H54 (cell line): ENCODE measurements at places on chromosomes 2 and 18.
A peak's percentile ranks its signal among the peaks of the same experiment; 100 is the strongest.

DNA sequence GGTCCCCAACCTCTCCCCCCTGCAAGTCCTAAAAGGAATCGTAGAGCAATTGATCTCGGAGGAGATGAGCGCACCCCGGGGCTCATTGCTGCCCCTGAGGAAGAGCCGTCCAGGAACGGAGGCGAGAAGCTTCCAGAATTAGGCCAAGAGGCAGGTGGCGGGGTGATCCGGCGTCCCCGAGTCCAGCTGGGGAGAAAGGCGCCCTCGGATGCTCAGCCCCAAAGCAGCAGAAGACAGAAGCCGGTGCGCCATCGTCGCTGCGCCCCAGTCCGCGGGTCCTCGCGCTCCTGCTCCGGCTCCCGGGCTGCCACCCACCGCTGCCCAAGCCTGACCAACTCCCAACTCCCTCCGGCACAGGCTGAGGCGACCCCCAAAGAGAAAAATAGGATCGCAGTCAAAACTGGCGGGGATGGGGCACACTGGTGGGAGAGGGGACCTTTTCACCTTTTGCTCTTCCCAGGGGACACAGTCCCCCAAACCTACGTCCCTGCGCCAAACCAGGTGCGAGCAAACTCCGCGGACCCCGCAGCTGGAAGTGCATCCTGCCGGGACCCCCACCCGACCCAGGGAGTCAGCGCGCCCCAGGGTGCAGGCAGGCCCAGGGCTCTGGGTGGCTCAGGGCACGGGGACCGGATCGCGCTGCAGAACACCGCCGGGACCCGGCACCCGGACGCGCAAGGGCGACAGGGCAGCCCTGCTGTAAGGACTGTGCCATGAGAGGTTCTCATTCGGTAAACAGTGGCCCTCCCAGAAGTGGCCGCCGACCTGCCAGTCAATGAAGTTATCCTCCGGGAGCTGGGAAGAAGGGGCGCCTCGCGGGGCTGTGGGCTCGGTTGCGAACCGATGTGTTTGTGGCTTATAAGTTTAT lies 8.4 kb upstream of the MEIS1 start:
- no peak for DNase-seq

GRCh38 chr2:15895615-15896469 lies 44.5 kb upstream of the MYCN start:
- DNase-seq = no peak

DNA sequence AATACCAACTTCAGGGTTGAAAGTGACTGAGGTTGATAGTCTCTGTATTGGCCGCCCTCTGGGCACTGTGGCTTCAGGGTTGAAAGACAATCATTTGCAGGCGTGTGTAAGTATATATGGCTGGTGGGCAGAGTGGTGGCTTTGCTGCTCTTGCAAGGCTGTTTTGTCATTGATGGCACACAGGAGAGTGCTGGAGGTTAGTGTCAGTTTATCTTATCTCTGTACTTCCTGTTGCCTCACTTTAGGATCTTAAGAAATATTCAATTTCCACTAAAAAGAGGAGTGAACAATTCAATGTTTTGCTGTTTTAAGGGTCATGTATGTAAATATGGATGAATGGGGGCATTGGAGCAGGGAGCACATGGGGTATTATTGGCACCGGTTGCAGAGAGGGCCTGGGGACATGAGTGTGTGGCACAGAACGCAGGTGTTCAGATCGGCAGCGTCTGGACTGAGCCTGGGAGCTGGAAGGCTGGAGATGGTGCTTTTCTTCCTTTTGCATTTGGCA lies 51.5 kb downstream of the NCK2 start:
- no peak for DNase-seq

DNA sequence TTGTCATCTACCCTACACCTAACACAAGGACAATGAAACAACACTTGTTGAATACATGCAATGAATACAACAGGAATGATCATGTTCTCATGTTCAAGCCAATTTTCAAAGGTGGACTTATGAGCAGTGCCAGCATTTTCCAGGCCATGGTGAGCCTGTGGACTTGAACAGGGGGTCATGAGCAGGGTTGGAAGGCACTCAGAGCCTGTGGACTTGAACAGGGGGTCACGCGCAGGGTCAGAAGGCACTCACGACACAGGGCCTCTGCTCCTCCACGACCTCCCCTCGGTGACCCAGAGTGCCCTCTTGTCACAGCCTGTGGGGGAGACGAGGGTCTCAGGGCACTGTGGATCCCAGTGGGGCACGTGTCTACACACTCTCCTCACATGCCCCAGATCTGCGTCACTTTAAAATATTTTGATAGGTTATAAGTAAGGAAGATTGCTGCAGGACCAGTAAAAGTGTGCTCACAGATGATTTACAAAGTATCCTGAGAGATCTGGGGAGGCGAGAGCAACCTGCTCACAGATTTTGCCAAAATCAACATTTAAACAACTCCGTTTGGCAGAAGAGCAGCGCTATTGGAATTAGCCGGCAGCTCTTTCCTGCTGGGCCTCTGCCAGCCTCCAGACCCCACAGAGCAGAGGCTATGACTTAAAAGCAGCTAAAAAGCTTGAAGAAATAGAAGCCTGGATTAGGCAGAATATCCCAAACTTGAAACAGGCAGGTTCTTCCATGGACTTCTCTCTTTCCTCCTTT lies 121.9 kb downstream of the TMEM18 start:
- no peak for DNase-seq

DNA sequence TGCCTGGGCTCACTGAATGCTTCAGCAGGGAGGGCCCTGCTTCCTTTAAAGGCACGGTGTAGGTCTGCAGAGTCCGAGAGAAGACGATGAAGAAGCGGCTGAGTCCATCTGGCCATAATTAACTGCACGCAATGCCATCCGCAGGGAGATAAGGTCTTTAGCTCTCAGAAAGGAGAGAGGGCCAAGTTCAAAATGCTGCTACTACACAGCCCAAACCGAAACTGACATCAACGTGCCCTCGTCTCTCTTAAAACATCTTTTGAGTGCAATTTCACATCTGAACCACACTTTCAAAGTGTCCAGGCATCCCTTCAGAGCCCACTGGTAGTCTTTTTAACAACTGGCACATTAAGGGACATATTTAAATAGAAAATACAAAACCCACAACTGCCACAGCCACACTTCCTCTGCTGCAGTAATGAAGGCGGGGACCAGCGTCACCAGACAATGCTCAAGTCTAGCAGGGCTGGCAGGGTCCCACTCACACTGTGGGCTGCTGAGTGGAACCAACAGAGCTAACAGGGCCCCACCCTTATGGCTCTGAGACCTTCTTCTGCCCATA lies 35.8 kb downstream of the ST3GAL5 start:
- no peak for DNase-seq

DNA sequence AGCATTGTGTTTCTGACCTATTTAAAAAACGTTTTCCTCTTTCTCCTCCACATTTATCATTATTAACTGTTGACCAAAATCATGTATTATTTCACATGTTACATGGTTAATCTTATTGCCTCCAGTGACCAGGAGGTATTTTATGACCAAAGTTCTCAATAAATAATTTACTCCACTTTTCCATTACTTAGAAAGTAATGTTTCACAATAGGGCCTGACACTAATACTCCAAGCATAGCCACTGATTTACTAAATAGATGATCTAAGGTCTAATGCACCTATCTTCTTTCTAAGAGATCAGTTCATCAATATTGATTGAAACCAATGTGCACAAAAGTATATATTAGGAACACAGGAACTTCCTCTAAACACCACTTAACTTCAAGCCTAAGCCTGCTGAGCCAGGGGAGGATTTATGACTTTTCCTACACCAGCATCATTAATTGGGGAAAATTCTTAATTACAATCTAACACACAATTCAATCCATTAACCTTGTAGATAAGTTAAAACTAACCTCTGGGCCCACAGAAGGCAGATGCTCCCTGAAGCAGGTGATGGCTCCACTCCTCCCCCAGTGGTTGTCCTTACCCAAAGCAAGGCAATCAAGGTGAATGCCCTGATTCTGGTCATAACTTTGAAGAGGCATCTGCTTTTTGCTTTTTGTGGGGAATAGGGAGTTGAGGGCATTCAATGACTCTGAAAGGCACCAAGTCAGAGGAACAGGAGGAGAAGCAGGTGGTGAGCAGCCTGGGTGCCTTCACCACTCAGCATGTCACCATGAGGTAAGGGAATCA lies 33.9 kb downstream of the RBMS1 start:
- DNase-seq = no peak

- DNase-seq = peak; percentile 44
Measured at GRCh38 chr2:227415538-227416424, 28.0 kb upstream of the SCYGR1 start.

GRCh38 chr2:73832930-73833329 lies 4.2 kb downstream of the STAMBP start:
- DNase-seq = no peak

DNA sequence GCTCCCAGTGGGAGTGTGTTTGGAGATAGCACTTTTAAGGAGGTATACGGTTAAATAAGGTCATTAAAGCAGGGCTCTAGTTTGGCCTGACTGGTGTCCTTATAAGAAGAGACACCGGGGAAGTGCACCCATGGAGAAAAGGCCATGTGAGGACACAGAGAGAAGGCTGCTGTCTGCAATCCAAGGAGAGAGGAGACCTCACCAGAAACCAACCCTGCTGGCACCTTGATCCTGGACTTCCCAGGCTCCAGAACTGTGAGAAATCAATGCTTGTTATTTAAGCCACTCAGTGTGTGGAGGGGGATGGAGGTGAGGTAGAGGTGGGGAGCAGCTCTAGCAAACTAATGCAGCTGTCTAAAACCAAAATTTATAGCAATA lies 62.0 kb downstream of the RPL31 start:
- DNase-seq = no peak

DNA sequence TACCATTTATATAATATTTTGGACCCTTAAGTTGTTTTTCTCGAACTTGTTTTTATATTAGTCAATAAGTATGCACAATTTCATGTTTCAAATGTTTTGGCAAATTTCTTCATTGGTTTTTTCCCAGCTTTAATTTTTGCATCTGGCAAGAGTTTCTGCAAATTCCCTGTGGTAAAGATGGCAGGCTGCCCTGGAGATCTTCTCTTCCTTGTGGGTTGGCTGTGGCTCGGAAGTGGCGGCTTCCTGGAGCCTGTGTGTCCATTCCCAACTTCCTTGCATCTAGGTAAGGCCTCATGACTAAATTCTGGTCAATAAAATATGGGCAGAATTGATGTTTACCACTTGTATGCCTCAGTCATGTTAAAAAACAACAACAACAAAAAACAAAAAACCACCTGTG lies 818.6 kb downstream of the EPHA4 start:
- DNase-seq = no peak

GRCh38 chr2:97743913-97744312 lies 30.5 kb downstream of the ZAP70 start:
- no peak for DNase-seq

- DNase-seq = no peak
Measured at GRCh38 chr2:179744401-179744800, 117.0 kb downstream of the ZNF385B start.

DNA sequence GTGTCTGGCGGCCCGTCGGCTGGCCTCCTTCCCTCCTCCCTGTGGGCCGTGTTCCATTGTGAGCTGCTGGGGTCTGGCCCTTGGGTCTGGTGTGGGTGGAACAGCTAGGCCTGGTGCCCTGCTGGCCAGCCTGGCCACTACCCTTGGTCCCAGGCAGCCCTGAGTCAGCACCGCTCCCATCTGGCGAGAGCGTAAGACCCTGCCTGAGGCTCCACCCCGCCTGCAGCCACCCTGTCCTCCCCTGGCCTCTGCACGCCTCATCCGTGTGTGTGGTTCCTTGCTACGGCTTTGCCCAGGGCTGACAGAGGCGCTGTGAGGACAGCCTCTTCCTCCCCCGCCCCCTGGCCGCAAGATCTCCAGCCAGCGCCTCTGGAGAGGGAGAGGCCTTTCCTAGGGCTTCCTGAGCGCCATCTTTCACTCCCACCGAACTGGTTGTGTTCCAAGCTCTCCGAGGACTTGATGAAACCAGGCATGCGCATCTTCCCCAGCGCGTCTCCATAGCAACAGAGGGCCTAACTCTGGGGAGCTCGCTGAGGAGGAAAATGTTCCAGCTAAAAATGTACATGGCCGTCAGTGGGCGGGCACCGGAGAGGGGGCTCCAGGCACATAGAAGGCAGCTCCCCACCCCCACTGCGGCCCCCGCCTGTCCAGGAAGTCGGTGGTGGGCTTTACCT lies 83.0 kb downstream of the STPG4 start:
- DNase-seq = no peak

DNA sequence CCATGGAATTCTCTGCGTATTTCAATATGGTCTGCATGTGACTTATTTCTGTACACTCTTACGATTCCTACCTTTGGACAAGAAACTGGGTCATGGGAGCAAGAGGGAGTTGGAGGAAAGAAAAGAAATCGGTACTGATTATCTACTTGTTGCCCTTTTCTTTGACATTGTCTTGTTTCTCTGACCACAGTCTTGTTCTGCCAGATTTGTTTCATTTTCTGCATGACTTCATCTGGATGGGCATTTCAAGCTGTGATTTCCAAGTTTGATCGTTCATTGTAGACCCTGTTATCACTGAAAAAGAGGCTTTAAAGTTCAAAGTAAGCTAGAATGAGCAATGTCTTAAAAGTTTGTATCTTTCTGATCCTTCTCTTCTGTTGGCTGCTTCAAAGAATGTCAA lies 2186.3 kb upstream of the CELF4 start:
- DNase-seq = no peak

GRCh38 chr2:29844713-29845326 lies 76.6 kb downstream of the ALK start:
- no peak for DNase-seq

DNA sequence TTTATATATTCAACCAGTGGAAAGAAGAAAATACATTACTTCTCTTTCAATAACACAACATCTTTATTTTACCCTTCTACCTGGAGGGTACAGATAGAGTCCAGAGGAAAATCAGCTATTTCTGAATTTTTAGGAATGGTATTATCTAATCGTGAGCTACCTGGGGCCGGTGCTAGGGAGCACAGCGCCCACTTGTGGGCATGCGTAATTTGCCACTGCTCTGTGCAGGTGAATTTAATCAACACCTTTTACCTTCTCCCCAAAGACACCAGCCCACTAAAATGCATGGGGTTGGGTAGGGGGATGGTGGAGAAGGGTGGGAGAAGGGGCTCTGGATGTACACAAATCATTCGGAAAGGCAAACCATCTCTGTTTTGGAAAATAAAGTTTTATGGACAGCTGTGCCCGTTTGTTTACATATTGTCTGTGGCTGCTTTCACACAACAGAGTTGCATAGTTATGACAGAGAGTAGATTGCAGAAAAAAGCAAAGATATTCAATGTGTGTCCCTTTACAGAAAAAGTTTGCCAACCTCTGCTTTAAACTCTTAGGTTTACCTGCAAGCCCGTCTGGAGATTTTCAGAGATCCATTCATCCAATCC lies 51.5 kb upstream of the DCC start:
- DNase-seq = no peak

DNA sequence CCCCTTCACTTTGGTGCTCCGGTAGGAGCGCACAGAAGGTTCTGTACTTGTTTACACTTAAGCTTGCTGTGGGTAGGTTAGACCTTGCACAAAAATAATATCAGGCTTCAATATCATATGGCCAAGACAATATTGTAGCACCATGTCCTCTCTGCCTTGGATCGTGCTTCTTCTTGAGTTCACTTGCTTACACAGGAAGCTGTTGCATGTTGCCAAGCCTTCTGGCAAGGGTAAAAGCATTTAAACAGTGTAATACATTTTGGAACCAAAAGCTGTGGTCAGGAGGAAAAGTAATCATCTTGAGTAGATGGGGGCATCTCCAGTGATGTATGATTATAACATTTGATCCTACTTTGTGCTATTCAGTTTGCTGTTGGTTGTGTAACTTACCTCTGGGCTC lies 197.5 kb downstream of the LTBP1 start:
- no peak for DNase-seq
